ENCODE measurements at places on chromosomes 4 and X.
A peak's percentile ranks its signal among the peaks of the same experiment; 100 is the strongest.

DNA sequence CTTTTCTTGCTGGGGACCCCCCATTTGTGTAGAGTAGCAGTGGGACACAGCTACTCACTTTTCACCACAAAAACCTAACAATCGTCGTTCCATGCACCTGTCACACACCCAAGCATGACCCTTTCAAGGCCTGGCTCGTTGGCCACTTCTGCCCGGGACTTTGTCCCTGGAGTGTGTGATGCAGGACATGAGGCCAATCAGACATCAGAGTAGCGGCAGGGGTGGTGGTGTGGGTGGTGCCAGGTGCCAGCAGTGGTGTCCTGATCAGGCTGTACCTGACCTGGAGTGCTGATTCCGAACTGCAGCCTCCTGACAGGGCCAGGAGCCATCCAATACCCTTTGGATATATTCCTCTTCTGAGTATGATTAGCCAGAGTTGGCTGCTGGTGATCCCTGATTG is 23.1 kb upstream of the PROM1 start:
- DNase-seq: no peak

DNA sequence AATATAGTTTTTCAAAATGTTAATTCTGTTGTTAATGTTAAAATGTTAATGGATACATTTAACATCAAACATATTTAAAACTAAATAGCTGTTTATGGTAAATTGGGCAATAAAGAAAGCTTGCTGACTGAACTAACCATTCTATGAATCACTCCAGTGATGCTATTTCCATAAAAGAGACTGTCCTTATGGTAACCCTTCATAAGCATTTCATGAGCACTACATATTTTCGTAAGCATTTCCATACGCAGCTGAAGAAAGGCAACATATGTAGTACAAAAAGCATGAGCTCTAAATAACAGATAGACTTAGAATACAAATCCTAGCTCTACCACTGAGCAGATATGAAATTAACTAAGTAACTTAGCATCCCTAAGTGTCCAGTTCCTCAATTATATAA is 188.9 kb downstream of the COL25A1 start:
- no peak for DNase-seq

DNA sequence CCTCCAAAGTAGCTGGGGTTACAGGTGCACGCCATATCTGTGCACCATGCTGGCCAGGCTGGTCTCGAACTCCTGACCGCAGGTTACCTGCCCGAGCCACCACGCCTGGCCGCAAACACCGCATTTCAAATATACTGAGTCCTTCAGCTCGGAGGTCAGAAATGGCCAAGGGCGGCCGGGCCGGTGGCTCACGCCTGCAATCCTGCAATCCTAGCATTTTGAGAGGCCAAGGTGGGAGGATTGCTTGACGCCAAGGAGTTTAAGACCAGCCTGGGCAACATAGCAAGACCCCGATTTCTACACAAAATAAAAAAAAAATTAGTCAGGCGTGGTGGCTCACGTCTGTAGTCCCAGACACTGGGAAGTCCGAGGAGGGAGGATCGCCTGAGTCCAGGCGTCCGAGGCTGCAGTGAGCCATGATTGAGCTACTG is 71.9 kb upstream of the PPP2R3B start:
- no peak for DNase-seq

- DNase-seq: no peak
These were observed 11.3 kb upstream of the SLC2A9 start for GRCh38 chr4:10032625-10033024.

DNA sequence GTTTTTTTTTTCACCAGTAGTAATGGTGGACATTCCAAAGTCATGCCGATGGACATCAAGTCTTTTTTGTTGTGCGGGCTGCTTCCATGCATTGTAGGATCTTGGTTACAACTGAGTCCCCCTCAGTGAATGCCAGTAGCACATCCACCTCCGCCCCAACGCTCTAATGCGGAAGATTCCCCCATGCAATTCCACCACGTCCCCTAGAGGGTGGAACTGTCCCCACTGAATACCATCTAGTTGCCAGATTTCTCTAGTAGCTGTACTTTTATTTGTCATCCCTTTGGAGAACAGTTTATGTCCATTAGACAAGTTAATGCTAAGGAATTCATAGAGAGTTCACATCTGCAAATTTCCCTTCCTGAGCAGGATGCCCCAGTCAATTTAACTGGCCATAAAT is 6.7 kb downstream of the SHISA3 start:
- no peak for DNase-seq

- DNase-seq: no peak
These were observed 53.5 kb upstream of the SPANXN3 start for GRCh38 chrX:143570782-143571181.

DNA sequence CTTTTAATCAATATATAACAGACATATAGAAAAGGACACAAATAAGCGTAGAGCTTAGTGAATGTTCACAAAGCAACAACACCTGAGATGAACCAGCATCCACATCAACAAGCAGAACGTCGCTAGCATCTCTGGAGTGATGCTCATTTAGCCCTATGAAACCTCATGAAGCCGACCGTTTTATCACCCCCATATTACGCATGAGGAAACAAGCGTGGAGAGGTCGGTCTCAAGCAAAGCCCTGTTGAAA is 524 bp upstream of the RPS3A start:
- DNase-seq: no peak

GRCh38 chr4:78656968-78657445 is 105.4 kb downstream of the ANXA3 start:
- peak; percentile 16 for DNase-seq

DNA sequence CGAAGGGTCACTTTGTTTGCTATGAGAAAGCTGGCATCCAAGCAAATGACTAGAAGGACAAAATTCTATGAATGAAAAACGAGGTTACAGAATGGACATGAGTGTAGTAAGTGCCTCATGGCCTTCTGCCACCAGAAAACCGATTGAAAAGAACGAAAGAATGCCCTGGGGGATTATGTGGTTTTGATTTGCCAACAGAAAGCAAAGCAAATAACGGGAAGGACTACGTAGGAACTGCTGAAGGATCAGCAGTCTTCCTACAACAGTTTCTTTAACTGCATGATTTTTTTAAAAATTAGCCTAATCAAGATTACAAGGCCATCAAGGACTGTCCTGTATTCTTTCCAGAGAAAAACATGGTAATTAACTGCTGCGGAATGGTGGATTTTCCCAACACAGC is 50.6 kb downstream of the NRK start:
- DNase-seq: no peak

- peak; percentile 52 for DNase-seq
These were observed 52.8 kb downstream of the RBM47 start for GRCh38 chr4:40576651-40577480.

DNA sequence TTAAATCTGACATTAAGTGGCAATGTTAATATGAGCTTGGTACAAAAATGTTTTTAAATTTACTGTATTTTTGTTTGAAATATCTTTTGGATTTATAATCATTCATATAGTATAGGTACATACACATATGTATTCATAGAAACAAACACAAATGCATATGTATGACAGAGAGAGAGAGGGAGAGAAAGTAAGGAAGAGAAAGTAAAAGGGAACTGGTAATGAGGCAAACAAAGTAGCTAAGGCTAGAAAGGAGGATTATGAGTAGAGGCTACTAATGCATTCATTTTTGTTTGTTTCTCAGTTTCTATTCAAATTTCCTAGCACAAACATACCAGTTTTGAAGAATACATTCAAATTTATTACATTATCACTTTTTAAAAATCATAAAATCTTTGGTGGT is 132.4 kb downstream of the GLRA3 start:
- no peak for DNase-seq

DNA sequence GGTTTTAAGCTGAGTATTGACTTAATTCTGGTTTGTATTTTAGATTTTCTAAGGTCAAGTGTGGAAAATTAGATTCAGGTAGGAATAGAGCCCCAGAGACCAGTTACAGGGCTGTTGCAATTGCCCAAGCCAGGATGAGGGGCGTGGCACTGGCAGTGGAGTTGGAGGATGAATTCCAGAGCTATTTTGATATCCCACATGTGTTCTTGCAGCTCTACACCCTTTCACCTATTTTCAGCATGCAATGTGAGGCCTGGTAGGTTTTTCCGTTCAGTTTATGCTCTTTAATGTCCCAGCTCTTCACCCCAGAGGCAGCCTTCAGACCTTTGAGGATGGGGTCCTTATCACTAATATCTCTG is 17.9 kb upstream of the OGT start:
- no peak for DNase-seq

DNA sequence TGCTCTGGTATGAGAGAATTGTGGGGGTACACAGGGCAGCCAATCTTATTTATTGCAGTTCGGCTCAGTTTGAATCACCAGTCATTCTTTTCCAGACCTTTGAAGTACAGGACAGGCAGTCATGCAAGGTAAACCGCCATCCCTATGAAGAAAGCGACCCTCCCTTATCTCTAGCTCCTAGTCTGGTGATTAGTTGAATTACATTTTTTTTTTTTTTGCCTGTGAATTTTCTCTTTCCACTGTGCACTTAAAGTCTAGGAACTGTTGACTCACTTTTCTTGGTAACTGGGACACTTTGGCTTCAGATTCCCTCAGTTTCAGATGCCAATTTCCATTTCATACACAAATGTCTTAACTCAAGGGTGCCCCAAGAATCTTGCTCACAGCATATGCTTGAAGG is 82.4 kb upstream of the FAM9C start:
- no peak for DNase-seq

DNA sequence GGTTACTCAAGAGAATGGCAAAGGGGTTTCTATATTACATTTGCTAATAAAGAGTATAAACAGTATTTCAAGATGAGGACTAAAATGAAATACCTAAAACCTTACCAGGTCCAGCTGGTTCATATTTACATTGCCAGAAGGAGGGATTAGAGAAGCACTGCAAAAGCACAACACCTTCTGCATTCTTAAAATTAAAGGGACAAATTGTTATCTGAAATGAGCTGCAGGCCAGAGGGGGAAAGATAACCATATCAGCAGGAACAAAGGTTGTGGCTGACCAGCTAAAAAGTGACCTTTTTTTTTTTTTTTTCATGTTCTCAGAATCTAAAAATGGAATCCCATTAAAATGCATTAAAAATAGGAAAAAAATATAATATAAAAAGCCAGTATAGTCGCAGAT is 39.7 kb downstream of the AFF2 start:
- no peak for DNase-seq

DNA sequence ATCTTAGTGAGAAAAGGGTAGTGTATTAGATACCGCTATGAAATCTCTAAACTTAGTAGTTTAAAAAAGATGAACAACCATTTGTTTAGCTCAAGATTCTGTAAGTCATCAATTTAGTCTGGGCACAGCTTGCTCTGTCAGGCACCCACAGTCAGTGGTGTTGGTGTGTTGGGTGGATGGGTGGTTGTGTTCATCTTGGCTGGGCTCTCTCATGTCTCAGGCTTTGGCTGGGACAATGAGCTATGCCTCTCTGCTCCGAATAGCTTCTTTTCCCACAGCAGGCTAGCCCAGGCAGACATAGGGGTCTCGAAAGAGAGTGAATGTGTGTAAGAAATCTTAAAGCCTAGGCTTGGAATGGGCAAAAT is 127.0 kb upstream of the GATB start:
- DNase-seq: no peak

DNA sequence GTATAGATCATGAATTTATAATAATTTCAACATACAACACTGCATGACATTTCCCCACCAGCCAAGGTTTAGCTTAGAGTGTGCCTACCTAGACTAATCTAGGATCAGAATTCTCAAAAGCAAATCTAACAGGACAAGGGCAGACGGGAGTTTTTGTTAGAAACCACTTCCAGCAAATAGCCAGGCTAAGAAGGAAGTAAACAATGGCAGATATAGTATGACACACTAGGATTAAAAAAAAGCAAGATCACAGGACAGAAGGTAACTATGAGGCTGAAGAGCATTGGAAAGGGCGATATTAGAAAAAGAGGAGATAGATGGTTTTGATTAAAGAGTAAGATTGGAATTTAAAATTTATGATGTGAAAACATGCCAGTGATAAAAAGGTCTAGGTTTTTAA is 124.8 kb downstream of the LRBA start:
- DNase-seq: no peak

DNA sequence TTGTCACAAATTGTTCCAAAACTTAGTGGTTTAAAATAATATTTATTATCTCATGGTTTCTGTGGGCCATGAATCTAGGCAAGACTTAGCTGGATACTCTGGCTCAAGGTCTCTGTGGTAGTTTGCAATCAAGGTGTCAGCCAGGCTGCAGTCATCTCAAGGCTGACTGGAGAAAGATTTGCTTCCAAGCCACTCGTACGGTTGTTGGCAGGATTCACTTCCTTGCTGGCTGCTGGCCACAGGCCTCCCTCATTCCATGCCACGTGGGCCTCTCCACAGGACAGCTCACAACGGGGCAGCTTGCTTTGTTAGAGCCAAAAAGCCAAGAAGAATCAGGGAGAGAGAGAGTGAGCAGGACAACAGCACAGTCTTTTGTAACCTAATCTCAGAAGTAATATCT is 101.4 kb downstream of the WWC2 start:
- no peak for DNase-seq

- DNase-seq: no peak
These were observed 30.9 kb downstream of the STOX2 start for GRCh38 chr4:183936047-183936446.

- no peak for DNase-seq
These were observed at the start of gene MID1 for GRCh38 chrX:10620121-10620699. TSS of gene MID1 (minus strand) at chrX:10620585. CDS start at chrX:10567547, 53,038 bp downstream.

GRCh38 chr4:35494955-35495354 is 749.4 kb downstream of the ARAP2 start:
- DNase-seq: no peak

GRCh38 chrX:30483996-30484395 is 93.6 kb downstream of the TASL start:
- no peak for DNase-seq

- no peak for DNase-seq
These were observed 13.7 kb downstream of the PFKFB1 start for GRCh38 chrX:54980334-54980733.

DNA sequence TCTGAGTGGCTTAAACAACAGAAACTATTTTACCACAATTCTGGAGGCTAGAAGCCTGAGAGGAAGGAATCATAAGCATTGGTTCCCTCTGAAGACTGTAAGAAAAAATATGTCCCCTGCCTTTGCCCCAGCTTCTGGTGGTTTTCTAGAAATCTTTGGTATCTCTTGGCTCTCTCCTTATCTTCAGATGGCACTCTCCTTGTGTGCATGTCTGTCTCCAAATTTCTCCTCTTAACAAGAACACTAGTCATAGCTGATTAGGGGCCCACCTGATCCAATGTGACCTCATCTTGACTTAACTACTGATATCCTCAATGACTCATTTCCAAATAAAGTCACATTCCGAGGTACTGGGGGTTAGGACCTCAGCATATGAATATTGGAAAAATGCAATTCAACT is 635.0 kb upstream of the NR3C2 start:
- no peak for DNase-seq
